ENCODE measurements at places on chromosomes 7 and 10.
A peak's percentile ranks its signal among the peaks of the same experiment; 100 is the strongest.

- no peak for DNase-seq
These were observed 83.2 kb upstream of the BAIAP2L1 start for GRCh38 chr7:98483964-98484545.

GRCh38 chr10:89167915-89168314 is 39.2 kb downstream of the CH25H start:
- no peak for DNase-seq

- no peak for DNase-seq
These were observed 553.3 kb downstream of the MDFIC start for GRCh38 chr7:115475206-115475605.

DNA sequence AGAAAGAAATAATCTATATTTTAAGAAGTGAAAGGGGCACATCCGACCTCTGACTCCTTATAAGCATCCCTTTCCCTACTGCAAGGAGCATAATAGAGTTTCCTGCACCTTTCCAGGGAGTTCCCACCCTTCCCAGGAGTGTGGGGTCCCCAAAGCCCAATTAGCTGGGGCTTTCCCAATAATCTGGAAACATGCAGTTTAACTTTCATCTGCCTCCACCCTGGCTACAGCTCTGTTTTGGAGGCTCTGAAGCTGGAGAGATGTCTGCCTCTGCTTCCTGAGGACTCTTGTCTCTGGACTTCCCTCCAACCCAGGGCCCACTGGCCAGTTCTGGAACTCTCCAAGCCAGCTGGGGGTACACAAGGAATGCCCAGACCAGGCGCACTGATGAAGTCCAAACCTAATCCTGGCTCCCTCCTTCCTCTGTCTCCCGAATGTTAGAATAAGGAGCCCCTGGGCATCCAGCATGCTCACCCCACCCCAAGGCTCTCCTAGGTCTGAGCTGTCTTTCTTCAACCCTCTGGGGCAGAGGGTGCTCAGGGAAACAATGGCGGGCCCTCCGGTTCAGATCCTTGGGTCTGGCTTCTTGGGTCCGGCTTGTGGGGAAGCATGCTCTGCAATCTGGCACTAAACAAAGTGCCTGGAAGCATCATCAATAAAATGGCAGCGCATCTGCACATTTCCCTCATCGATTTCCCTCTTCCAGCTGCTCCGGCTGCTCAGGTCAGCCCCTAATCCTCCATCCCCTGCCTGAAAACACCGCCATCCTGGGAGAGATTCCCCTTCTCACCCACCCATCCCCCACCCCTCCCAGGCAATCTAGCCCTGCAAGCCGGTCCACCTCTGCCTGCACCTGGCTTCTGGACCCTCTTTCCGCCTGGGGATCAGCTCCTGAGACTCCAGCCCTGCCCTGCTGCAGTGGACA is 13.3 kb downstream of the HOXA4 start:
- DNase-seq: no peak

GRCh38 chr10:99524736-99525380 is 7.9 kb upstream of the NKX2-3 start:
- DNase-seq: no peak

GRCh38 chr7:101201695-101202602 is 1.1 kb upstream of the MOGAT3 start:
- DNase-seq: no peak

GRCh38 chr7:144391823-144392255 is 11.7 kb downstream of the NOBOX start:
- peak; percentile 26 for DNase-seq

DNA sequence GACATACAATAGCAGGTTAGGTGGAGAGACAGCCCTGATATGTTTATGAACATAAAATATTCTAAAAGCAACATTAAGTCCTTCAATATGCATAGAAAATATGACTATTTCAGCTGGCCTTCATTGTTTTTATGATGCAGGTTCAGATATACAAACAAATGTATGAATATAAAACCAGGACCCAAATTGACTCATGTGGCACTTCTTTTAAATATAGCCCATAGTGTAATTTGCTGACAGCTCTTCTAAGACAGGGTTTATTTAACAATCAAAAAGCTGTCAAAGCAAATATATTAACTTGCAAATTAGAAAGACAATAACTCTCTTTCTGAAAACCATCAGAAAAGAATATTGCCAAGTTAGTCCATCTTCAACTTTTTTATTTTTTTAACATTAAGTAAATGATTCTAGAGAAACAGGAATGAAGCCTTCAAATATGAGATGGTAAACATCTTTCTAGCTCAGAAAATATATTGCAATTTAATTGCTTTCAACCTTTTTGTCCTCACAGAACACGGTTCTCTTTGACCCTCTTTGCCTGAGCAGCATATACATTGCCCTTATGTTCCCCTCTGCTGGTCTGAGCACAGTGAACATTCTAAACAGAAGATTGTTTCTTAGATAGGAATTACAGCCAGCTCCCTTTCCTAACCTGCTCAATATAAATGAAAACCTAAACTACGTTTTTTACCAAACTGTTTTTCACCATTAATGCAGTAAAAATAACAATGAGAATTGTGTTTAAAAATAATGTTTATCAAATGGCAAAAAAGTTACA is 82.8 kb downstream of the CACNA2D1 start:
- no peak for DNase-seq

- no peak for DNase-seq
These were observed at the start of gene CAMK2B for GRCh38 chr7:44325201-44325671. CAMK2B (minus strand) TSS chr7:44325594; CDS start chr7:44325421, 173 bp downstream.

DNA sequence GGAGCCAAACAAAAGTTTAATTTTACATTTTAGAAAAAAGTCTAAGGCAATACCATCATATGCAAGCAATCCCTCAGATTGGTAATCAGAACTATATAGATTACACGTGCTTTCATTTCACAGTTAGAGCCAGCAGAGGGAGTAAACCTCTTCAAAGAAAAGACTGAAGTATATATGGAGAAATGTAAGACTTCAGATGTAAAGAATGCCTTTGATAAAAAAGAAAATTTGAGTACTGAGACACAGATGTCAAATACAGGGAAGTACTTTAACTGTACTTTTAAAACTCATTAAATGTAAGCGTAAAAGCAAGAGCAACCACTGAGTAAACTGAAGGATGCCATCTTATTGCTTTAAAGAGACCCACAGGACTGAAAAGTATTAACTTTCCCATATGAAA is 101.4 kb upstream of the FAM133B start:
- peak; percentile 59 for DNase-seq

GRCh38 chr10:45564303-45564959 is 108.1 kb downstream of the ZFAND4 start:
- no peak for DNase-seq

GRCh38 chr7:21616796-21617436 is 74.1 kb downstream of the DNAH11 start:
- DNase-seq: no peak

DNA sequence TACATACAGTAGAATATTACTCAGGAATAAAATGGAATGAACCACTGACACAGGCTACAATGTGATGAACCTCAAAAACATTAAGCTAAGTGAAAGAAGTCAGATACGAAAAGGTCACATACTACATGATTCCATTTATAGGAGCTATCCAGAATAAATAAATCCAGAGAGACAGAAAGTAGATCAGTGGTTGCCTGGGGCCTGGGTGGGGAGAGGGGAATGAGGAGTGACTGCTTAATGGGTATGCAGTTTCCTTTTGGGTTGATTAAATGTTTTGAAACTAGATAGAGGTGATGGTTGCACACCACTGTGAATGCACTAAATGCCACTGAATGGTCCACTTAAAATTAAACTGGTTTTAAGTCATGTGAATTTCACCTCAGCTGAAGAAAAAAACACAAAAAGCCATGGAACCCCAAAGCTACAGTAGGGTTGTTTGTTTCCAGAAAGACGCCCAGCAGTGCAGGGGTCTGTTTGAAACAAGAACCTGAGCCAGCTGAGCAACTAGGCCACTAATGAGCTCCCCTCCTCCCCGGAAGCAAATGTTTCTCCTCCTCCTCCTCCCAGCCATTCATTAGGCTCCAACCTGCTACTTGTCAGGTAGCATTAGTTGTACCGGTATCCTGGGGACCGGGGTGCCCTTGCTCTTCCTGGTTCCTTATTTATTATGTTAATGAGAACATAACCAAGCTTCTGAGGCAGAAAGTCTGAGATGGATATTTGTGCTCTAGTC is 168.4 kb downstream of the EVX1 start:
- DNase-seq: no peak

DNA sequence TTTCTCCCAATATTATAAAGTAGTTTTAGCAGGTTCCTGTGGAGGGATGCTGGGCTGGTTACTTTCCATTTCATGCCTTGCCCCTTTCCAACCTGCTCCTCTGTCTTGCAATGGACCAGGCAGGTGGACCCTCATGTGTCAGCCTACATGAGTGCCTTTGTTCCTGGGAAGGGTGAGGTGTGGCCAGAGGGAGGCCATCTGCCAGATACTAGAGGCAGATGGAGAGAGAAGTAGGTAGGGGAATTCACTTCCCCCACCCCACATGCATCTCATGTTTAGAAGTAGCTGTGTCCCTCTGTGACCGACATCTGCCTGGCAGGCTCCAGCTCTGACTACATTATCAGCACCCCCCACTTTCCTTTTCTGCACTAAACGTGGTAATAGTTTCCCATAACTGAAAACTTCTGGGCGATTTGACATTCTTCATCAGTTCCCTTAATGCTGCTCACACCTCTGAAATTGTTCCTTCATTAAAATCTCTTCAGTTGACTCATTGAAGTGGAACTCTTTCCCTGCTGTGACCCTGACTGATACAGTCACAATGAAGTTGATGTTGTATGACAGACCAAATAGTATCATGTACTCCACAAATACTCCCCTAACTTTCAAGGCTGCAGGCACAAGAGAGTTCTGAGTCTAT is 396.3 kb upstream of the FZD8 start:
- DNase-seq: no peak

- no peak for DNase-seq
These were observed 59.1 kb downstream of the ZNF365 start for GRCh38 chr10:62433181-62433692.

- DNase-seq: peak; percentile 19
These were observed 51.7 kb upstream of the IFRD1 start for GRCh38 chr7:112398534-112398933.

GRCh38 chr7:55104123-55104522 is 85.3 kb downstream of the EGFR start:
- no peak for DNase-seq

Measured in erythroblast (primary cell).